ENCODE measurements at places on chromosomes 3 and 15.
A peak's percentile ranks its signal among the peaks of the same experiment; 100 is the strongest.

GRCh38 chr3:49349348-49350114, 8.6 kb downstream of the GPX1 start:
- DNase-seq = no peak

DNA sequence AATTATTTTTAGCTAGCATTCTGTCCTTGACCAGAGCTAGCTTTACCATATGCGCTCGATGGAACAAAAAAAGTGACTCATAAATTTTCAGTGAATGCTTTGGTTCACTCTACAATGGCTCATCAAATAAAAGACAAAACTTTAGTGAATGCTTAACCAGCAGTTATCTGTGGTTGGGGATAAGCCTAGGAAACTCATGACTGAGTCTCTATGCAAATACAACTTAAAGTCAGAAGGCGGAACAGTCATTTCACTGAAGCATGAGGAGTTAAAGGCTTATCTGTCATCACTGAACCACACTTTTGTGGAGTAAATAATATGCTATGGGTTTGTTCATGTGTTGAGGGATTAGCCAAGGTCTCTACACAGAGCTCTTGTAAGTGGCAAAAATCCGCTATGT, 308.4 kb downstream of the SQOR start:
- DNase-seq = no peak

GRCh38 chr3:193914602-193915001, 221.3 kb upstream of the HES1 start:
- no peak for DNase-seq

DNA sequence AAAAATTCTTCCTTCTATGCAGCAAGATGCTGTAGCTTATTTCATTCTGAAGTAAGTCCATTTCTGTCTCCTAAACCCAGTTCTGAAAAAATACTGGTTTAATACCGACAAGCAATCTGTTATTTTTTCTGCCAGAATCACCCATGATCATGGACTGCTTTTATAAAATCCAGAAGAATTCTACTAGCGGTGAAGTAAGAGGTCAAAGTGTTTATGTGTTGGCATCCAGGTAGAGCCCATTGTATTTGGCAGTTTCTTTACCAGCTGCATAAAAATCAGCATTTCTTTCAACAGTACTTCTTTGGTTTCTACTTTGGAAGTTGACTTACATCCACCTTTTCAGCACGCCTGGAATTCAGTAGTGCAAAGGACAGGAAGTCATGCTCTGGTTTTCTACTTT, 484.8 kb downstream of the NAALADL2 start:
- no peak for DNase-seq

DNA sequence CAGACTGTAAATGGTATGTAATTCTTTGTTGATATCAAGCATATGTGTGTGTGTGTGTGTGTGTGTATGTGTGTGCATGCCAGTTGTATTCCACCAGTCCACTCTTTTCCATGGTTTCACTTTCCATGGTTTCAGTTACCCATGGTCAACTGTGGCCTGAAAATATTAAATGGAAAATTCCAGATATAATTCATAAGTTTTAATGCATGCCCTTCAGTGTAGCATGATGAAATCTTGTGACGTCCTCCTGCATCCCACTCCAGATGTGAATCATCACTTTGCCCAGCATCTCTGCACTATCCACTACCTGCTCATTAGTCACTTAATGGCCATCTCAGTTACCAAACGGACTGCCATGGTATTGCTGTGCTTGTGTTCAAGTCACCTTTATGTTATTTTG, 215.9 kb downstream of the GBE1 start:
- peak; percentile 35 for DNase-seq

DNA sequence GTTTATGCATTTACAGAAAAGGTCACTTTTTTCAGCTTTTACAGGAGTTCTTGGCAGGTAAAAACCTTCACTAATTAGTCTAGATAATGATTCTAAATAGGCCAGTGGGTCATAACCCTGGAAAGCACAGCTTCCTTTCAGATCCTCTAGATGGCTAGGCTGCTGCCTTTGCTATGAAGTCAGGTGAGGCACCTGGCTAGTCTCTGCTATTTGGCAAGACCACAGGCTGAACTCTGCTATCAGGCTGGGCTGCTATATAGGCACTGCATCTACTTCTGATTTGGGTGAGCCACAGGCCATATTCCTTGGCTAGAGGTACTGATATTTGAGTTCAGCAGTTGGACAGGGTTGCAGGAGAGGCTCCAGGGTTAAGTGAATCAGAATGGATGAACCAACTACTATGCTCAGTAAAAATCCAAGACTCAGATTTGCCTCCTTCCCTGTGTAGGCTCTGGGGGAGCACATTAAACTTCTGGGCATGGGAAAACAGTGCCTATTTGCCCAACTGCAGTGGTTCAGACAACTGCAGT, 665.7 kb upstream of the TBL1XR1 start:
- no peak for DNase-seq

DNA sequence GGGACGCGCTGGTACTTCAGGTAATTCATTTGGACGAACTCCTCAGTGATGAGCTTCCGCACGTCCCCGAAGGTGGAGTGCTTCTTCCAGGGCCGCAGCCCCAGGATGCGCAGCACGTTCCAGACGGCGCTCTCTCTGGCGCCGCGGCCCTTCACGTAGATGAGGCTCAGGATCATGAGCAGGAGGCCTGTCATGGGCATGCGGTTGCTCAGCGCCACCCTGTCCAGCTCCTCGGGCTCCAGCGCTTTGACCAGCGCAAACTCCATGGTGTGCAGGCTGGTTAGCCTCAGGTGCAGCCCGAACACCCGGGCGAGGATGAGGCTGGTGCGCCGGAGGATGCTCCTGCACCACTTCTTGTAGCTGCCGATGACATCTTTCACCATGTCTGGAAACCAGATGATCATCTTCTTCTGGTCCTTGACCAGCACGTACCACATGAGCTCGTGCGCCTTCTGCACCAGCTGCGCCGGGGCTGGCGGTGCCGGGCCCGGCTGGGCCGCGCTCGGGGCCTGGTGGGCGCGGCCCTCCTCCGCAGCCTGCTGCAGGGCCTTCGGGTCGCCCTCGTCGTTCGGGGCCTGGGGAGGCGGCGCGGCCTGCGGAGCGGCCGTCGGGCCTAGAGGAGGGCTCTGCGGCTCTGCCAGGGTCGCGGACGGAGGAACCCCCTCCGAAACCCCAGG, 501 bp downstream of the NDN start:
- DNase-seq = no peak

DNA sequence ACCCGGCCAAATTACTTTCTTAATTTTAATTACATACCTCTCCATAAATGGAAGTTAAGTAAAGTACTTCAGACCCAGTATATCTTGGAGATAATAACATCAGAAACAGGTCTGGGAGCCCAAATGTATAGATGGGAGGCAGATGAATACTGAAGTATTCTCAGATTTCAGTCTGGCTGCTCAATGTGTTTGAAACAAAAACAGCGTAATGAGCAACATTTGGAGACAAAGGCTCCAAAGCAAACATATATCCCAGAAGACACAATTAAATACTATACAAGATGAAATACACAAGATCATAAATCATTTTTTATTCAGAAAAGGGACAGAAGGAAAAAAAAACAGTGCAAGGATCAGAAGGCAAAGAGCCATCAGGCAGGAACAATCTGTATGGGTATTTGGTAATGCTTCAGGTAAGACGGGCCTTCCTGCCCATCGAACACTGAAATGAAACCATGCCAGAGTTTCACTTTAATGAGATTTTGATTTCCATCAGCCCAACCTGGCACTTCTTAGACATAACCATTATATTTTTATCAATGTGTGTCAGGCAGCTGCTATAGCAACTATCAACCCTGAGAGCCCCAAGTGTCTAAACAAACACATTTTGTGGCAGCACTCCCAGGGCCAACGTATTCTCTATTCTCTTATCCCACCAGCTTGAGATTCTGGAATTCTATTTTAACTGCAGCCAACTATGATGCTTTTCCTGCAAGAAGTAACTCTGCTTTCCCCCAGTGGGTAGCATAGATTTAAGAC, 210.8 kb downstream of the STT3B start:
- no peak for DNase-seq

- no peak for DNase-seq
Measured at GRCh38 chr15:37524601-37525000, 409.8 kb upstream of the TMCO5A start.

DNA sequence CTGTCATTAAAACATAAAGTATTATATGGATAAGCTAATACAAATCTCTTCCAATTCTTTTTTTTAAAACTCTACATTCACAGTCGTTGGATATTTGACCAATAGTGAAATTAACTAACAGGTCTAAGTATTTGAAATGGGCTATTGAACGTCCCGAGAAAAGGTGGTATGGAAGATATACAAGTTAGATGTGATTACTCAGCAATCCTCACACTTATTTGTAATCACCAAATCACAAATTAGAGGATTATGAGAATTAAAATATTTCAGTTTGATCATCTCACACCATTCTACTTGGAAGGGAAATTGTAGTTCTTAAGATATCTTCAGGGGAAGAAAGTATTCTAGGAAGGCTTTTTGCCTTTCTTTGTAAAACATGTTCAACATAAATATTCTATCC, 60.5 kb downstream of the GAP43 start:
- no peak for DNase-seq

DNA sequence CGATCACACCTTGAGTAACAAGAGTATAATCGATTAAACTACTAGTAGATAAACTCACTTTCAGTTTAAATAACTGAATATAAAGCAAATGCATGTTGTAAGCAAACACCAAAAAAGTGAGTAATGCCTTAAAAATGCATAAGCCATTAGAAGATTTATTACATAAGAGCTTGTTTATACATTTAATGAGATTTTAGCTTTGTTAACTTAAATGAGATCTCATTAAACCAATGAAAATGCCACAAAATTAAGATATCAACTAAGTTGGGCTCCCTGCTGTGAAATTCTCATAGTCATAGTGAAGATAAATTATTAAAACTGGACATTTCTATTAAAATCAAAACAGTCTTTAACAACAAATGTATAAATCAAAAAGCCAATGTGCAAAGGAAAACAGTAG, 701.2 kb downstream of the NLGN1 start:
- no peak for DNase-seq

- DNase-seq = no peak
Measured at GRCh38 chr3:101637451-101637850, 39.5 kb downstream of the ZBTB11 start.

DNA sequence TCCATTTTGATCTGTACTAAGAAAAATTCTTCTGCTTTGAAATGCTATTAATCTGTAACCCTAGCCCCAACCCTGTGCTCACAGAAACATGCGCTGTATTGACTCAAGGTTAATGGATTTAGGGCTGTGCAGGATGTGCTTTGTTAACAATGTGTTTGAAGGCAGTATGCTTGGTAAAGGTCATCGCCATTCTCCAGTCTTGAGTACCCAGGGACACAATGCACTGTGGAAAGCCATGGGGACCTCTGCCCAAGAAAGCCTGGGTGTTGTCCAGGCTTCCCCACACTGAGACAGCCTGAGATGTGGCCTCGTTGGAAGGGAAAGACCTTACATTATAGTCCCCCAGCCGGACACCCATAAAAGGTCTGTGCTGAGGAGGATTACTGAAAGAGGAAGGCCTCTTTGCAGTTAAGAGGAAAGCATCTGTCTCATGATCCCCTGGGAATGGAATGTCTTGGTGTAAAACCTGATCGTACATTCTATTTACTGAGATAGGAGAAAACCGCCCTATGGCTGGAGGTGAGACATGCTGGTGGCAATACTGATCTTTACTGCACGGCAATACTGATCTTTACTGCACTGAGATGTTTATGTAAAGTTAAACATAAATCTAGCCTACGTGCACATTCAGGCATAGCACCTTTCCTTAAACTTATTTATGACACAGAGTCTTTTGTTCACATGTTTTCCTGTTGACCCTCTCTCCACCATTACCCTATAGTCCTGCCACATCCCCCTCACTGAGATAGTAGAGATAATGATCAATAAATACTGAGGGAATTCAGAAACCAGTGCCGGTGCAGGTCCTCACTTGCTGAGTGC, 6.3 kb downstream of the PIGZ start:
- DNase-seq = no peak

DNA sequence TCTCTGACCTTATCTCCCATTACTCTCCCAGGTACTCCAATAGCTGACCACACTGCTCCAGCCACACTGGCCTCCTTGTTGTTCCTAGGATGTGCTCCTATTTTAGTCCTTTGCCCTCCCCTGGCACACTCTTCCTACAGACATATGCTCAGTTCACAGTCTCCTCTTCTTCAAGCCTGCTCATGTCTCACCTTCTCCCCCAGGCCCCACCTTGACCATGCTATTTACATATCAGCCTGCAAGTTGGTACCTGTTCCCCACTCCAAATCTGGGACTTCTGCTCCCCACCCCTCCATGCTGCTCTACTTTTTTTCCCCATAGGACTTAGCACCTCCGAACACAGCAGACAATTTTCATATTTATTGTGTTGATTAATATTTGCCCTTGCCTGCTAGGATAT, 84.9 kb upstream of the BCL6 start:
- DNase-seq = no peak

- DNase-seq = no peak
Measured at GRCh38 chr15:91369823-91370222, 269.8 kb downstream of the SV2B start.

DNA sequence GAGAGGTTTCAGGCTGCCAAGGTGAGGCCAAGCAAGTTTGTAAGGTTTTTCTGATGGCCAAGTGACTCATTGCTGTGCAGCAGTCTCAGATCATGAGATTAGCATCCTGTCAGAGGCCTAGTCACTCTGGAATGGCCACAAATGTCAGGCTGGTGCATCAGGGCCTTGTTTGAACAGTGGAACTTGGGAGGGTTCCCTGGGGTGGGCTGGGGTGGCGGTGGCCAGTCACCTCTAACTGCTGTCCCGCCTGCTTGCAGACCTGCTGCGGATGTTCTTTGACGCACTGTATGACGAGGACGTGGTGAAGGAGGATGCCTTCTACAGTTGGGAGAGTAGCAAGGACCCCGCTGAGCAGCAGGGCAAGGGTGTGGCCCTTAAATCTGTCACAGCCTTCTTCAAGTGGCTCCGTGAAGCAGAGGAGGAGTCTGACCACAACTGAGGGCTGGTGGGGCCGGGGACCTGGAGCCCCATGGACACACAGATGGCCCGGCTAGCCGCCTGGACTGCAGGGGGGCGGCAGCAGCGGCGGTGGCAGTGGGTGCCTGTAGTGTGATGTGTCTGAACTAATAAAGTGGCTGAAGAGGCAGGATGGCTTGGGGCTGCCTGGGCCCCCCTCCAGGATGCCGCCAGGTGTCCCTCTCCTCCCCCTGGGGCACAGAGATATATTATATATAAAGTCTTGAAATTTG, 2.8 kb upstream of the FAM131A start:
- DNase-seq = no peak

- no peak for DNase-seq
Measured at GRCh38 chr15:64166102-64166890, 3.5 kb upstream of the PPIB start.

Measured in skeletal muscle cell (primary cell).